COR-L47 (cell line): ENCODE measurements at places on chromosomes 5 and 9.

DNA sequence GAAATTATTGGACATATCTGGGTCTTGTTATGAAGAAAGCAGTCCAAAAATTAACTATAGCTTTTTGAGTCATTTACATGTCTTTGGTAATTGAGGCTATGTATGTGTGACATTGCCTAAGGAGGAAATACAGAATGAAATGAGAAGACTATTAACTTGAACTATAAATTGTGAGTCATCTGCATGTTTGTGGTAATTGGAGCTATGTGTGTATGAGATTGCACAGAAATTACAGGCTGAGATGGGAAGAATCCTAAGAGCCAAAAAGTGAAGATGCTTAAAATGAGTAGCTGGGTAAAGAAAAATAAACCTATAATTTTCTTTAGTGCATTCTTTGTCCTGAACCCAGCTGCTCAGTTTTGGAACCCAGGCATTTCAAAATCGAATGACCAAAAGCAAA, 747.6 kb upstream of the EDIL3 start:
- no peak for DNase-seq

GRCh38 chr9:93301291-93301811, 117.4 kb downstream of the WNK2 start:
- DNase-seq: no peak

DNA sequence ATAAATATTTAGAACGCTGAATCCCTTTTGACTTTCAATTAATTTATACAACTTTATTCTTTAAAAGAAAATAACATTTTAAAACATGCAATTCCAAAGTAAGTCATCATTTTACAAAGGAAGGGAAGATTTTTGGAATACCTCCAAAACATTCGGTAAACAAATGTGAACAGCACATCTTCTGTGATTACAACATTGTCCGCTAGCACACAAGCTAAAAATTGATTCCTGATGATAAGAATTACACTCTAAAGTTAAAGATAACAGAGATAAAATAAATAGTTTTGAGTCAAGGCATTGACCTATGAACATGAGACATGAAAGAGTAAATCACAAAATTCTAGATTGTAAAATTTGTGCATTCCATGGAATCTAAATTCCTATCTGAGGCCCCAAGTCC, 56.2 kb upstream of the TRAF1 start:
- no peak for DNase-seq

DNA sequence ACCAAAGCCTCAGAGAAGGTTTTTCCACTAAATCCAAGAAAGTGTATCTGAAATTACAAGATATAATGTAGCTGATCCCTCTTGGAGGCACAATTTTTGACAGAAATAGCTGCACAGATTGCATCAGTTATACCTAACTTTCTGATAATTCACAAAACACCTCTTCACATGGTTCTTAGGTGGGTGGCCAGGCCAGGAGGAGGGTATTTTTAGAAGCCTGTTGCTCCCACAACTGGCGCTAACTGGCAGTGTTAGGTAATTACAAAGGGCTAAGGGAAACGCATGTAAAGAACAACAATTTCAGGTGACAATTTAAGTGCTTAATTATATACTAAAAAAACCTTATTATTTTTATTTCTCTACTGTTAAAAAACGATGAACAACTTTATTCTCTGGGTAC, 247.9 kb downstream of the BNC2 start:
- DNase-seq: no peak

GRCh38 chr5:180126716-180127681, 55.4 kb upstream of the RNF130 start:
- DNase-seq: peak; percentile 16

- no peak for DNase-seq
Observed at GRCh38 chr5:141478321-141478945, 2.7 kb downstream of the PCDHGC3 start.

- no peak for DNase-seq
Observed at GRCh38 chr9:138050472-138051330, 173.1 kb downstream of the CACNA1B start.

- peak; percentile 25 for DNase-seq
Observed at GRCh38 chr5:137275083-137275482, 224.0 kb downstream of the SPOCK1 start.

DNA sequence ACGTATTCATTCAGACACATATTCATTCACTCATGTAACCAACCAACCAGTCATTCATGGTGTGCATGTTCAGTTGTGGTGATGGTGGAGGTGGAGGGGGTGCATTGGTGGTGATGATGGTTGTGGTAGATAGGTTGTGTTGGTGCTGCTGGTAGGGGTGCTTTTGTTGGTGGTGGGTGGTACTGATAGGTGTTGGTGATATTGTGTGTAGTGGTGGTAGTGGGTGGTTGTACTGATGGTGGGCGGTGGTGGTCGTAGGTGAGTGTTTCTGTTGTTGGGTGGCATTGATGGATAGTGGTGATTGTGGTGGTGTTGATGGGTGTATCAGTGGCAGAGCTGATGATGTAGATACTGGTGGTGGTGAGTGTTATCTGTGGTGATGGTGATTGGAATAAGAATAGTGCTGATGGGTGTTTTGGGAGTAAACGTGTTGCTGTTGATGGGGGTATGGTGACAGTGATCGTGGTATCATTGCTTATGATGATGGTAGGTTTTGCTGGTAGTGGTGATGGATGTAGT, 59.8 kb upstream of the SHB start:
- DNase-seq: no peak

DNA sequence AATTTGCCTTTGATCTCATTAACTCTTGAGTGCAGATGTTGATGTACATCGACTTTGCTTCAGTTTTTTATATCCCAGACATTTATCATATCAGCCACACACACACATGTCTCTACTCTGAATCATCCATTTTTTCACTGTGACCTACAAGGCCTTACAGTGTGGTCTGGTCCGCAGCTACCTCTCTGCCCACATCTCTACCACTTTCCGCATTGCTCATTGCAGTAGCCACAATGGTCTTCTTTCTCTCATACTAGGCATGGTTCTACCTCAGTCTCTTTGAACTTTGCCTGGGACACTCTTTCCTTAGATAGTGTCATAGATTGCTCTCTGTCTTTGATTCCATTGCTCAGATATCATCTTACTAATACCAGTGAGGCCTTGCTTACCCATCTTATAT, 87.9 kb upstream of the FSD1L start:
- DNase-seq: no peak
